ENCODE measurements at places on chromosomes 1 and 21.

DNA sequence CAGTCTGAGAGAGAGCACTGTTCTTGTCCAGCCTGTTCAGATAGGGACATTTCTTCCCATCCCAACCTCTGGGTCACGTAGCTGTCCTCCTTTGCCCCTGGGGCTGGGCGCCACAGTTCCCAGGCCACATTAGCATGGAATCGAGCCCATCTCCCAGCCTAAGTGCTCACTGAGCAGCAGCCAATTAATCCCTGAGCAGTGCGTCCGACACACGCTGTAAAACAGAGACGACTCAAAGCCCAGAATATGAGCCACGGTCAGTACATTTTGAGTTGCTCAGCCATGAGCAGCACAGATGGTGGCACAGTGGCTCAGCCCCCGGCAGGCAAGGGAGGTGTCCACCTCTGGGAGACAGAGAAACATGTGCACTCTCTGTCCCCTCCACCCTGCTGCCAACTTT, 267.4 kb downstream of the NPHP4 start:
- DNase-seq, result no peak

- no peak for DNase-seq
Observed at GRCh38 chr1:29409616-29410015, 173.3 kb downstream of the PTPRU start.

DNA sequence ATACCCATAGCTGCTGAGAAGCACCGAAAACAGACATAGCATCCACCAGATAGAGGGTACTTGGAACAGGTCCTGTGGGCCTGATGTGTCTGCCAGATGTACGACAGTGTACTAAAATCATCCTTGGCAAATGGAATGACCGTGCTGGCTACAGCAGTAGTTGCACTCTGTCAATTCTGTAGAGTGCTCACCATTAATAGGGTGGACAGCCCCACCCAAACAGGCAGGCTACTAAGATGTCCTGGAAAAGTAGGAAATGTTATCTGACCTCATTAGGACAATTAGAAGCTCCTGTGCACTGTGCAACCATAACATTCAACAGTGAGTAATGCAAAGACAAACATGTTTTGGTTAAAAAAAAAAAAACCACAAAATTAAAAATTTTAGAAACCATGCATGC, 106.2 kb downstream of the PTPN14 start:
- no peak for DNase-seq

DNA sequence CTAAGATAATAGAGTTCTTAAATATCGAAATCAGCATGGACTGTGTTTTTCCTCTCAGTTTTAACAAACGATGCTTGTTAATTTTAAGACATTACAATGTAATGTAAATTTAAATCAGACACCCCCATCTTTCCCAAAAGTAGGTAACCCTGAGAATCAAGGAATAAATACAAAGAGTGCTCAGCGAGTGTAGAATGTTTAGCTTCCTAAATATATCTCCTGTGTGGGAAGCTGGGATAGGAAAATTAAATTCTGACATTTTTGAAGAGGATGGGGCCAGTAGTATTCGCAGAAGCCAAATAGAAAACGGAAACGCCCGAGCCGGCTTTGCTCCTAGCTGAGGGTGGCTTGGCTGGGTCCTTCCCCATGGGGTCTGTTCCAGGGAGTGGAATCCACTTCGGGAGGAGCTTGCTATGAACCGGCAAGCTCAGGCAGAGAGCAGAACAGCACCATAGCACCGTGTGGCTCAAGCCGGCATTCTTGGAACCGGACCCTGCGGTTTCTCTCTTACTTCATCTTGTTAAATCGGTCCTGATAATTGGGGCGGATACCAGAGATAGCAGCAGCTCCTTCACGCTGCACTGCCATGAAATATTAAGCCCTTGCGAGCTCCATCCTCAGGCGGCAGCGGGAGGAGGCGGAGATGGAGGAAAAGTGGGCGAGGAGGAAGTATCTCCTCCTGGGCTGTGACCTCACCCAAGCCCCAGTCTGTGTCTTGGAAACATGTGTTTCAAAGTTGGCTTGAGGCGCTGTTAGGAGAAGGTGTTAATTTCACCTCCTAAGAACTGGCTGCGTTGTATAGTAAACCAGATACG, 24.9 kb downstream of the MAP3K7CL start:
- DNase-seq, result no peak

- no peak for DNase-seq
Observed at GRCh38 chr1:98426092-98426491, 235.4 kb upstream of the SNX7 start.

GRCh38 chr1:32681999-32682398, 20.6 kb downstream of the SYNC start:
- DNase-seq, result no peak

GRCh38 chr1:116668277-116668676, 744 bp upstream of the IGSF3 start:
- DNase-seq, result no peak

DNA sequence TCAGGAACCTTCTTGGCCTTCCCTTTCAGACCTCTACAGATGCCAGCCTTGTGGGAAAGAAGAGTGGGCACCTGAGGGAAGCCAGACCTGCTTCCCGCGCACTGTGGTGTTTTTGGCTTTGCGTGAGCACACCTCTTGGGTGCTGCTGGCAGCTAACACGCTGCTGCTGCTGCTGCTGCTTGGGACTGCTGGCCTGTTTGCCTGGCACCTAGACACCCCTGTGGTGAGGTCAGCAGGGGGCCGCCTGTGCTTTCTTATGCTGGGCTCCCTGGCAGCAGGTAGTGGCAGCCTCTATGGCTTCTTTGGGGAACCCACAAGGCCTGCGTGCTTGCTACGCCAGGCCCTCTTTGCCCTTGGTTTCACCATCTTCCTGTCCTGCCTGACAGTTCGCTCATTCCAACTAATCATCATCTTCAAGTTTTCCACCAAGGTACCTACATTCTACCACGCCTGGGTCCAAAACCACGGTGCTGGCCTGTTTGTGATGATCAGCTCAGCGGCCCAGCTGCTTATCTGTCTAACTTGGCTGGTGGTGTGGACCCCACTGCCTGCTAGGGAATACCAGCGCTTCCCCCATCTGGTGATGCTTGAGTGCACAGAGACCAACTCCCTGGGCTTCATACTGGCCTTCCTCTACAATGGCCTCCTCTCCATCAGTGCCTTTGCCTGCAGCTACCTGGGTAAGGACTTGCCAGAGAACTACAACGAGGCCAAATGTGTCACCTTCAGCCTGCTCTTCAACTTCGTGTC, 995 bp upstream of the ZBTB48 start:
- DNase-seq, result no peak

- DNase-seq, result no peak
Observed at GRCh38 chr1:225946803-225947202, 5.8 kb upstream of the LEFTY2 start.

DNA sequence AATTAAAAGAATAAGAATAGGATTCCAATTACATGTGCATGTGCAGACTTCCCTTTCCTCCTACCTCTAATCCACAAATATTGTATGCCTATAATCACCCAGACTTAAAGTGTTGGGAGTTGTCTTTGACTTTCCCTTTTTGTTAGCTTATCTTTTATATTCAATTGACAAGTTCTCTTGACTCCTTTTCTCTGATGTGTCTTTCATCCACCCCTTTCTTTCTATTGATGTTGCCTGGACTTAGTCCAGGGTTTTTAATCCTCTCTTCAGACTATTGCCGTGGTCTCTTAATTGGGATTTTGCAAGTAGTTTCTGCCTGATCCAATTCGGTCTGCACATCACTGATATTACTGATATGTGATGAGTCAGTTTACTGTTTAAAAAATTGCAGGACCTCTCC, 170.9 kb downstream of the LHX8 start:
- DNase-seq, result no peak

GRCh38 chr1:5936126-5936525, 56.1 kb downstream of the NPHP4 start:
- no peak for DNase-seq

GRCh38 chr1:245380790-245381535, 226.2 kb downstream of the KIF26B start:
- DNase-seq, result no peak

DNA sequence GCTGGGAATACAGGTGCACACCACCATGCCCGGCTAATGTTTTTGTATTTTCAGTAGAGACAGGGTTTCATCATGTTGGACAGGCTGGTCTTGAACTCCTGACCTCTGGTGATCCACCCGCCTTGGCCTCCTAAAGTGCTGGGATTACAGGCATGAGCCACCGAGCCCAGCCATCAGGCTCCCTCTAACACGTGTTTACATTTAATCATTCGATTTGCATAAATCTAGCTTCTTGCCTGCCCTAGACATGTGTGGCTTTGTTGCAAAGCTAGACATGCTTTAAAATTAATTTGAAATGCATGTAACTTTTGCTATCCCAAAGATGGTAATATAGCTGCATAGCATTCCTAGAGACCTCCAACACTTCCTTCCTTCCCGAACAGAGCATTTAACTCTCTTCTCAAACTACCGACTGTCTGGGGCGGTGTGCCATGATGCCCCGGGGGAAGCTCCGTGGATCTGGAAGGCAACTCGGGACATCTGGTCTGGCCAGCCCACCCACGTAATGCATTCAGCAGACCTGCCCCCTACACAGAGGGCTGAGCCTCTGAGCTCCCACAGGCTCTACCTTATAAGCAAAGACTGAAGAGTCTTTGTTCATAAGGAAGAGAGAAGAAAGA, 34.6 kb upstream of the NID1 start:
- no peak for DNase-seq

- DNase-seq, result no peak
Observed at GRCh38 chr1:203619091-203619780, 7.4 kb upstream of the ATP2B4 start.

DNA sequence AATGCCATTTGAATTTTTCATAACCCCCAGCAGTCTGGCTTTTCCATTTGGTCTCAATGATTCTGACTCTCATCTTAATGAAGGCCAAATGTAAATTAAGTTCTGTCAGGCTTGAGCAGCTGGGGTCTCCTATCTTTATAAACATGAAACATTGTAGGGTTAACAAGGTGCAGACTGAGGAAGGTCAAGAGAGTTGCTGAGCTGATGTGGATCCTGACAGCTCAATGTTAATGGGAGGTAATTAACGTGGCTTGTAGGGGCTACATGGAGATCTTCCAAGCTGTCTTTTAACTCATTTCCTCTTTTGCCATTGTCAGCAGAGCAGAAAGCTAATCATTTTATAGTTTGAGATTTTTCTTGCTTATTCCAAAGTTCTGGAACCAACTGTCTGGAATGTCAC, 55.2 kb downstream of the FGGY start:
- no peak for DNase-seq

- DNase-seq, result no peak
Observed at GRCh38 chr1:56948403-56949023, 17.3 kb downstream of the C8B start.

DNA sequence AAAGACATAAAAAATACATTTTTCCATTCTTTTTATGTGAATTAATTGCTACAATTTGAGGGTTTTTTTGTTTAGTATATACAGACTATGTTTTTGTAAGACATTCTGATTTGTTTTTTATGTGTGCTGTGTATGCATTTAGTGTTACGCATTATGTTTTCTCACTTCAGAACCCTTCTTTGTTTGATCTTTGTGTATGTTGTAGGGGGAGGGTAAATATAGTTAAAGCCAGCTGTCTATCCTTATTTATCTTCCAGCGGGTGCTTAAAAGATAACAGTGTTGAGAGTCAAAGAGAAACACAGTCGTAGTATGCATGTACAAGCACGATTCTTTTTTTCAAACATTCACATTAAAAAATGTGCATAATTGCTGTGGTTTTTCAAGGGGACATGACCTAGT, 97.5 kb upstream of the KIAA1614 start:
- no peak for DNase-seq

GRCh38 chr1:8597455-8597854, 220.0 kb downstream of the RERE start:
- no peak for DNase-seq

DNA sequence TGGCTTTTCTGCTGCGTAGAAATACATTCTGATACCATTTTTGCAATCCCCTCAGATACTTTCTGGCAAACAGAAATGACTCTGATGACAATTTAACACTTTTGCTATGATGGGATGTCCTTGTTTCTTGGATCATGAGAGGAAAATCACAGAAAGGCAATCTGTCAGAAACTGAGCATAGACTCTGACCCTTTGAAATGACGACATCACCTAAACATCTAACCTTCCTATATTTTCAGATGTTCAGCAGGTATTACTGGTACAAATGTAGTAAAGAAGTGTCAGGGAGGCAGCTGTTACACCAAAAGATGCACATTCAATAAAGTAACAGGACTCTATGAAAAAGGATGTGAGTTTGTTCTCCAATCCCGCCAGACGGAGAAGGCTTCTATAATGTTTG, 13.2 kb downstream of the CLCA1 start:
- DNase-seq, result no peak

- no peak for DNase-seq
Observed at GRCh38 chr1:225998560-225999226, 450 bp downstream of the SDE2 start.

DNA sequence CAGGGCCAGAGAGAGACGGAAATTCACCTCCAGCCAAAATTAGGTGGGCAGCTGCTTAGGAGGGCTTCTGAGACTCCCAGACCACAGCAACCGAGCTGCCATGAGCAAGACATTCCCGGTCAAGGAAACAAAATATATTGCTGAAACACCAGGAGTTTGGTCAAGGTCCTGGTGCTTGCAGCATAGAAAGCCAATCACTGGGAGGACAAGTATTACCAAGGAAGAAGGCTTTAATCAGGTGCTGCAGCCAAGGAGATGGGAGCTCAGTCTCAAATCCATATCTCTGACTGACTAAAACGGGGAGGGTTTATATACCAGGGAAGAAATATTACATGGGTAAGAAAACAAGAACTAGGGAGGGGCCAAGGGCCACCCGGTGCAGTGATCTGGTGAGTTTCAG, 18.8 kb upstream of the TMEM125 start:
- DNase-seq, result no peak

DNA sequence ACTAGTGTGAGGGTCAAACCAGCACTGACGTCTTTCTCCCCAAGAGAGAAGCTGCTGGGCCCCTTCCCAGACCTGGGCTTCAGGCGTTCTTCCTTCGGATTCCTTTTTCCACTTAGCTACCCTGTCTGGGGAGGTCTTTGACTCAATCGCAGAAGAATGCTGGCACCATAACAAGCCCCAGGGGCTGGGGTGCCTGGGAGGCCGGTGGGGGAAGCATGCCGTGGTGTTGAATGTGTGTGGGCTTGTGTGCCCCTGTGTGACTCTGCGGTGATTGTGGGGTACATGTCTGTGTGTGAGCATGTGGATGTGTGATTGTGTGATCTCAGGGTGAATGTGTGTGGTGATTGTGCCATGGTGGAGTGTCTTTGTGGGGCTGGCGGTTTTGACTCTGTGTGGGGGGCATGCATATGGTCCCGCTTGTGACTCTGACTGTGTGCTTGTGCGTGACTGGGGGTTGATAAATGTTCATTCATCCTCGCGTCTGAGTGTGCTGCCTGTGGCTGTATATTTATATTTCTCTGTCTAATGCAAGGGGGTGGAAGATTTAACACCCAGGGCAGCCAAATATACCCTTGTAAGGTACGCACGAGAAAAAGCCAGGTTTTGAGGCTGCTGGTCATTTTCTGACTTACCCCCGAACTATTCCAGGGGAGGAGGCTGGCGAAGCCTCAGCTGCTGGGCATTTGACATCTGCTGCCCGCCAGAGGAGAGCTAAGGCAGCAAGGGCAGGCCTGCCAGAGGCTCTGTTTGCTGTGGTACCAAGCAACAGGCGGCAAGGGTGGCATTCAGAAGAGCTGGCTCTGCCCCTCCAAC, 1.1 kb upstream of the SYNC start:
- no peak for DNase-seq

- no peak for DNase-seq
Observed at GRCh38 chr1:201590474-201590873, 51.5 kb downstream of the NAV1 start.
